ENCODE measurements at places on chromosomes 16 and 17.

GRCh38 chr17:81395600-81396277 lies 482 bp downstream of the BAHCC1 start:
- DNase-seq: no peak

- no peak for DNase-seq
Observed at GRCh38 chr16:30694926-30695693, 3.9 kb upstream of the SRCAP start.

DNA sequence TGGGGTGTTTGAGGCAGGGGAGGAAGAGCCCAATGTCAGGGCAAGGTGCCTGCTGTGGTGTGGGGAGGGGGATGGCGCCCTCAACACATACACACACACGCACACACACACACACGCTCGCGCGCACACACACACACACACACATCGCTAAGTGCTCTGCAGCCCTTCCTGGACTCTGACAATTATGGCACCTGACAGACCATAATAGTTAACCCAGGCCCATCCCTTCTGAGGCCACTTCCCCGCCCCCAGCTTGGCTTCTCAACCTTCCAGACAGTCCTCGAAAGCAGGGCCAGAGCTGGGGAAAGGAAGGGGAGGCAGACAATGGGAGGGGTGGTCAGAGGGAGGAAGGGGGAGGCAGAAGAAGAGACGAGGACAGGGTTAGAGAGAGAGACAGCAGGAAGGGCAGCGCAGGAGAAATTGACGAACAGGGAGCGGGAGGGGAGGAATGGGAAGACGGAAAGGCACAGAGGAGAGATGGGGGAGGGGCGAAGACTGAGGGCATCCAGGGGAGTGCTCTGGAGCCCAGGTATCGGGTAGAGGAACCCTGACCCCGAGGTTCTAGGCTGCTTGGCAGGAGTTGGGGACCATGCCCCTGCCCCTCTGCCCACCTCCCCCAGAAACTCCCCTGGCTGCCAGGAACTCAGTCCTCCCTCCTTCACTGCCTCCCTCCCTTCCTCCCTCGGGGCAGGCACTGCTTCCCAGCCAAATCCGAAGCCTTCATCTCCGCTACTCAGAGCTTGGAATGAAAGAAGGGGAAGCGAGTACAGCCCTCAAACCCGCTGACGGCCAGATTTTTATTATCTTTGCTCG lies 4.0 kb downstream of the SRCIN1 start:
- DNase-seq: no peak

- DNase-seq: no peak
Observed at GRCh38 chr16:12412252-12412651, 391.4 kb downstream of the CPPED1 start.

DNA sequence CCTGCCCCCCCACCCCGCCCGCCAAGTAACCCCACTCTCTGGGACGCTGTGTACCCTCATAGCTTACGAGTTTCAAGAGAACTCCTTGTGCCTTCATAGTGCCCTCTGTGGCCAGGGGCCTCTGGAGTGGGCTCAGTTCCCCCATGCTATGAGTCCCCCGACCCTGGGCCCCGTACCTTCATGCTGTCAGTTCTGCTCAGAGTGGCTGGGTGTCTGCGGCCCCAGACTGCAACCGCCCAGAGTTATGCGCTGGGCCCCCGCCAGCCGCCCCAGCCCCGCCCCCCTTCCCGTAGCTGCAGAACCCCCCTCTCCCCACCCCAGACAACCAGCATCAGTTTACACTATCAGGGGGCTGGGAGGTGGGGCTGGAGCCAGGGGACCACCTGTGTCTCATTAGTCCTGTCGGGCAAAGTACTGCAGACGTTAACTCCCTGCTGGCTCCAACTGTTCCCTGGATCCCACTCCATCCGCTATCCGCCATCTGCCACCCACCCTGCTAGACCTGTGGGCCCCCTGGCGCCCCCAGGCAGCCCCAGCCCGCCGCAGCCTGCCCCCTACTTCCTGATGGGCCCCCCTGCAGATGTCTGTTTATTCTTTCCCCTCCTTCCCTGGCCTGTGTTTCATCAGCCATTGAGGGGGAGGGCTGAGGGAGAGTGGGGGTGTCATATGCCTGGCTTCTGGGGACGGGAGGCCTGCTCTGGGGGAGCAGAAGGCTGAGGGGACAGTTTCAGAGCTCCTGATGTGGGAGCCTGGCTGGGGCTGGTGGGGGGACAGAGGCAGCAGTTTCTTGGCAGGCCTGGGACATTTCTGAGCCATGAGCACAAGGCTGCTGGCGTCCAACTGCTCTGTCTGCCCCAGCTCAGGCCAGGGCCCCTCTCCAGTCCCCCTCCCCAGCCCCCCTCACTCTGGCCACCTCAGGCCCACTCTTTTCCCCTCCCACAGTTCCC lies at the start of gene MFAP4:
MFAP4 (minus strand) TSS at position 217 of the 947 bp plus-strand sequence; CDS start at position 182, 35 bp downstream.
- DNase-seq: peak; percentile 29

DNA sequence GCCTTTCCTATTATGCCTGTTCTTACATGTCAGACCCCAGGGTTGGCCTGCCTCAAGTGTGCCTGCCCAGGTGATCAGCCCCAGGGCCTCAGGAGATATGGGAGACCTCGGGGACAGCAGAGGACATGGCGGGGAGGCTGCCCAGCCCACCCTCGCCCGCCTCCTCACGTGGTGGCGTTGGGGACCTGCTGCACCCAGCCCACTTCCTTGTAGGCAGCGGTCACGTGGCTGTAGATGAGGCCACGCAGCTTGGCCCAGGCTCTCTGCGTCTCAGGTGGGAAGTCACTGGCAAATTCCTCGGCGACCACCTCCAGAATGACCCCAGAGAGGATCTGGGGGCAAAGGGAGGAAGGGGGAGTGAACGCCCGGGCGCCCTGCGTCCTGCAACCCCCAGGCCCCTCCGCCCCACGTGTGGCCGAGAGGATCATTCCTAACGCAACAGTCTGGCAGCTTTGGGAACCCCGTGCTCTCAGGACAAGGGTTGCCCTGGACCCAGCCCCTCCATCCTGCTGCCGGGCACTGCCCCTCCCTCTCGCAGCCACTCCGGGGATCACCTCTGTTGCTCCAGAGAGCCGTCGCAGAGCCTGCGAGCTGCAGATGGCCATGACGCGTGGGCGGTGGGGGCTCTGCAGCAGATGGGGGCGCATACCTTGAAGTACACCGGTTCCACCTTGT lies 6.6 kb downstream of the CYGB start:
- DNase-seq: no peak

DNA sequence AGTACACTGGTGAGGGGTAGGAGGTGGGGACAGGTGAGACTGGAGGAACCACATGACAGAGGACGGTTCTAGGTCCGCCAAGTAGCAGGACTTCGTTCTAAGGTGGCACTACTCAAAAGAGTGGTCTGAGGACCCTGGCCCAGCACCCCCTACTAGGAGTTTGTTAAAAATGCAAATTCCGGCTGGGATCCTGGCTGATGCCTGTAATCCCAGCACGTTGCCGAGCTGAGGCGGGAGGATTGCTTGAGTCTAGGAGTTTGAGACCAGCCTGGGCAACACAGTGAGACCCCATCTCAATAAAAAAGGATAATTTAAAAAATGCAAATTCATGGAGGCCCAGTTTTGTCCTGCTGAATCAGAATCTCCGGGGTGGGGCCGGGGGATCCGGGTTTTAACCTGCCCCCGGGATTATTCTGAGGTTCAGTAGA lies 59.1 kb downstream of the WSB1 start:
- DNase-seq: no peak

DNA sequence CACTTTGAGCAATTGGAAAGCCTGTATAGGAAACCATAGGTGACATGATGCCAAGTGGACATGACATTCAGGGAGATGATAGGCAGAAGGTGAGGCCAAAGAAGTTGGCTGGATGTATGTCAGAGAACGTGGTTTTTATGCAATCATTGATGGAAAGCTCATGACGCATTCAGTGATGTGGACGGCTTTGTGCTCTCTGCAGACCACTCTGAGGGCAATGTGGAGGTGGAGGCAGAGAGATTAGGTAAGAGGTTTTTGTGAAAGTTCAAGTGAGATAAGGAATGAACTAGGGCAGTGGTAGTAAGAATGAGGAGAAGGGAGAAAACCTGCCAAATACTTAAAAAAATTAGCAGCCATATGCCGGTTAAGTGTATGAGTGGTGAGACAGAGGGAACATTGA lies 99.0 kb downstream of the PRKCA start:
- no peak for DNase-seq

DNA sequence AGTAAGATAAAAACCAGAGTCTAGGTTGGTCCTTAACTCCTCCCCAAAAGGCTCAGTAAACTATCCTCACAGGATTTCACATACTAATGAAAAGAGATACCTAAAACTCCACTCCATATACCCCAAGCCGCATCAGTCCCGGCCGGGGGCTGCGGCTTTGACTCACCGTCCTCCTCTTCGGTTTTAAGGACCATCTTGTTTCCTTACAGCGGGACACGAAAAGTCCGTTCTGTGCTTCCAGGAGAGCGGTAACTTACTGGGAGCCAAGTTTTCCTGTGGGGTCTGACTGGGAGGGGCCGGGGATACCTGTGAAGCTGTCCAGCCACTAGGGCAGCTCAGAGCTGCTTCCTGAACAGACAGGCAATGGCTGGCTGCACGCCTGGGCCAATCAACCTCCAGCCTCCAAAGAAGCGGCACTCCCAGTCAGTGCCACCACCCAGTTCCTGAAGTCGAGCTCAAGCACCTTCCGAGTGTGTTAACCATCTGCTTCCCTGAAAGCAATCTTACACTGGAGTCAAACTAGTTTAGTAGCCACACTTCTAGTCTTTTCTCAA lies 45.5 kb downstream of the CYTH1 start:
- DNase-seq: no peak

DNA sequence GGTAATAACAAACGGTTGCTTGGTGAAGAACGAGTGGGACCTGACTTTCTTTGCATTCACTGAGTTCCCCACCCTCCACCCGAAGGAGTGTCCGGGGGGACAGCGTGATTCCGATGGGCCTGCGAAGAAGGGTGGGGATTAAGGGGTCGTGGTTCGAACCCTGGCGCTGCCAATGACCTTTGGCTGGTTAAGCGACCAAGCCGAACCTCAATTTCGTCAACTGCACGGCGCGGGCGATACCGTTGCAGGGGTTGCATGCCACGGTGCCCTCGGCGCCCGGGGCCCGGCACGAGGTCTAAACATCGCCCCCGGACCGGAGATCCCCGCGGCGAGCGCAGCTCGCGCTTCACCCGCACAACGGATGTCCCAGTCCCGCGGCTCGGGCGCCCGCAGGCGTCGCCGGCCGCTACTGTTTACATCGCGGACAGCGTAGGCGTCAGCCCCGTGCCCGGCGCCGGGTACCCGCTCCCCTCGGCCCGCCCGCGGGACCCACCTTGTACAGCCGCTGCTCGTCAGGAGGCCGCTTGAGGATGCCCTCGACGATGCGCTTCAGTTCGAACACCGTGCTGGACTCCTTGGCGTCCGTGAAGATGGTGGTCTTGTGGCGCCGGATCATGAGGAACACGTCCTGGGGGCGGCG lies 460 bp downstream of the ELOB start:
- peak; percentile 54 for DNase-seq

DNA sequence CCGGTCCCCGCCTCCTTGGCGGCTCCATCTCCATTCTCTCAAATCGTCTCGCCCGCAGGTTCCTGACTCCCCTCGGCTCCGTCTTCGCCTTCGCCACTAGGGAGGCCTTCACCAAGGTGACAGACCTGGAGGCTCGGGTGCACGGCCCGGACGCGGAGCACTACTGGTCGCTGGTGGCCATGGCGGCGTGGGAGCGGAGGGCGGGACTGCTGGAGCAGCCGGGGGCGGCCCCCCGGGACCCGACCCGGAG lies 862 bp downstream of the GLTPD2 start:
- DNase-seq: no peak

DNA sequence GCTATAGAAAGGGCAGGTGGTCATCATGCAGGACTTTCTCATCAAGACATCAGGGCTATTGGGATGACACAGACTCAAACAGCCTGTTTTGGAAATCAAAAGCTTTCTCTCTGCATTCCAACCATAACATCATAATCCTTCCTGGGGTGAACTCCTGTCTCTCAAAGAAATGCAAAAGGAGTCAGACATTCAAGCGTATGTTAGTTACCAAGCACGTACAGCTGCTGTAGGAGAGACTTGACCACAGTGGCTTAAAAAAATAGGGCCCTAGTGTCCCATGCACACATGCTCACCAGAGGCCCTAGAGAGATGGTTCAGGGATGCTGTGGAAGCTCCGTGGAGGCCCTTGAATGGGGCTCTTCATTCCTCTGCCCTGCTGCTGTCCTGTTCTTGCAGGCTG lies 24.6 kb upstream of the FOXF1 start:
- no peak for DNase-seq

DNA sequence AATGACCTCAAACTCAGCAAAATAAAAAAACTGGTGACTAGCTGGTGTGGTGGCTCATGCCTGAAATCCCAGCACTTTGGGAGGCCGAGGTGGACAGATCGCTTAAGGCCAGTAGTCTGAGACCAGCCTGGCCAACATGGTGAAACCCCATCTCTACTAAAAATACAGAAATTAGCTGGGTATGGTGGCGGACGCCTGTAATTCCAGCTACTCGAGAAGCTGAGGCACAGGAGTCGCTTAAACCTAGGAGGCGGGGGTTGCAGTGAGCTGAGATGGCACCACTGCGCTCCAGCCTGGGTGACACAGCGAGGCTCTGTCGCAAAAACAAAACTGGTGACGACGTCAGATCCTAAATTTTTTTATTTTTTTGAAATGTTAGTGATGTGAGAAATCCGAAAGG lies 82.6 kb upstream of the TOB1 start:
- DNase-seq: no peak

DNA sequence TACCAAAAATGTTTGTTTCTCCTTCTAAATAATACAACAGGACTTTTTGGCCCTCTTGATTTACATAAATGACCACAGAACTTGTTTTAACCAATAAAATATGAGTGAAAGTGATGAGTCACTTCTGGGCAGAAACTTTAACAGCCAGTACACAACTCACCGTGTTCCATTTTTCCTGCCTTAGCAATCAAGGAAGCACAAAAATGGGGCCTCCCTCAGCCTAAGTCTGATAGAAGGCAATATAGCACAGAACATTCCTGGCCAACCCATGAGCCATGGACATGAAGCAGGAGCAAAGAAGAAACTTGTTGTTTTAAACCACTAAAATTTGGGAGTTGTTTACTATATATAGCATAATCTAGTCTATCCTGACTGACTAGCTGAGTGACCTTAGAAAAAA lies 61.1 kb upstream of the MTMR4 start:
- DNase-seq: no peak

- DNase-seq: no peak
Observed at GRCh38 chr17:42774066-42774745, 957 bp downstream of the VPS25 start.

- DNase-seq: no peak
Observed at GRCh38 chr16:31764103-31764502, 109.5 kb upstream of the ZNF267 start.
